ENCODE measurements at places on chromosomes 5 and 9.

DNA sequence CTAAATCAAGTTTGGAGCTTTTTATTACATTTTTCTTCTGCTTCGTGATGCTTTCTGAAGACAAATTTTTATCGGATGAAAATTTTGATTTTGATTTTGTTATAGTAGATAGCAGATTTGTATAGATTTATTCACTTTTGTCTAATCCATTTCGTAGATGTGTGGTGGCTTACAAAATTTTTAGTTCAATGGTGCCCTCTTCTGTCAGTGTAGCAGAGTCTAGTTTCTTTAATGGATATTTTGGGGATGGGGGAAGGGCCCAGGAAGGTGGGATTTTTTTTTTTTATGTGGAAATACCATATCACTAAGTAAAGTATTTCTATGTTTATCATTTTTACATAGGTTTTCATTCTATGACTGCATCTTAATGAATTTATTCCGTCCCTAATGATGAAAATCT, 259.9 kb upstream of the TARS1 start:
- DNase-seq = no peak

DNA sequence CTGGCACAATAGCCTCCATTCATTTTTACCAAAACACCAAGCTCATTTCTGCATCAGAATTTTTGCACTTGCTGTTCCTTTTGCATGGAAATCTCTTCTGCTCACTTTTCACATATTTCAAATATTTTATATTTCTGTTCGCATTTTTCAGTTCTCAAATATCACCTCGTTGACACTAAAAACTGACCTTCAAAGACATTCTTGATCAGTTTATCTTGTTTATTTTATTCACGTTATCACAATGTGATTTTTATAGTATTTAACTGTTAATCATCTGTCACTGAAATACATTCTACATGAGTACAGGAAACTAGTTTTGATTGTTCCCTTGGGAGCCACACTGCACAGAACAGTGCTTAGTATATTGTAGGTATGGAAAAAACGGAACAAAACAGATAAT, 29.6 kb downstream of the CDH10 start:
- no peak for DNase-seq

DNA sequence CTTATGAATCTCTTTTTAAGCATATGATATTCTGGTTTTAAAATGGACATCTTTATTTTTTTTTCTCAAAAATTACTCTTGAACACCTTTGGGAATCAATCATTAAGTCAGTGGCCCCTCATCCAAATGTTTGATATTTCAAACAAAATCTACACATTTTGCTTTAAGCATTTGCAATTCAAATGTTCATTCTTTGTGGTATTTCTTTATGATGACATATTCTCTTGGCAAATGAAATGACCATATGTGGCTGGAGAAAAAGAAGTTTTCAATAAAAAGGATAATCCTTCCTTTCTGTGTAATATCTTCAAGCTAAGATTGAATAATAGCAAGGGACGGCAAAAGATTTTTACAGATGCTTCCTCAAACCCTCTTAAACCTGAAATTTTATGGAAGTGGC, 420.8 kb downstream of the MTRR start:
- DNase-seq = no peak

DNA sequence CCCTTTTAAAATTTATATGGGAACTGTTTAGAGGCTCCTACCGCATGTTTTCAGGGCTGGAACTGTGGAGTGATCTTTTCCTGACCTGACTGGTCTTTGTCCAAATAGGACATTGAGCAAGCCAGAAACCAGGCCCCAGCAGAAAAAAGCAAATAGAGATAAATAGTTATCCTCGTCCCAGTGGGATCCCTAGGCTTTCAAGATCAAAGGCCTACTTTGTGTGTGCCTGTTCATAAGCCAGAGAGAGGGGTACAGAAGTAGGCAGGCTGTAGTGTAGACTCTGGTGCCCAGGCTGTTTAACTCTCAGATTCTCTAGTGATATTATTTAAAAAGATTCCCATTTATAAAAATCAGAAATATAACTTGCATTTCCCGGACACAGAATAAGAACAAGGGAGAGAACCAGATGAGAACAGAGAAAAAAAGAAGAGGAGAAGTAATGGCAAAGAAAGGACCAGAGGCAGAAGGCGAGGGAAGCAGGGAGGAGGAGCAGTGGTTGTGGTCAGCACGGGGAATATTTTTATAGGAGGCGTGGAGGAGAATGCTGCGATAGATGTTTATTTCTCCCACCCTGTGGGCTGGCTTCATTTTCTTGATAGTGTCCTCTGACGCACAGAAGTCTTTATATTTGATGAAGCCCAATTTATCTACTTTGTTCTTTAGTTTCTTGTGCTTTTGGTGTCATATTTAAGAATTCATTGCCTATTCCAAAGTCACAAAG, 101.2 kb downstream of the AOPEP start:
- DNase-seq = no peak

DNA sequence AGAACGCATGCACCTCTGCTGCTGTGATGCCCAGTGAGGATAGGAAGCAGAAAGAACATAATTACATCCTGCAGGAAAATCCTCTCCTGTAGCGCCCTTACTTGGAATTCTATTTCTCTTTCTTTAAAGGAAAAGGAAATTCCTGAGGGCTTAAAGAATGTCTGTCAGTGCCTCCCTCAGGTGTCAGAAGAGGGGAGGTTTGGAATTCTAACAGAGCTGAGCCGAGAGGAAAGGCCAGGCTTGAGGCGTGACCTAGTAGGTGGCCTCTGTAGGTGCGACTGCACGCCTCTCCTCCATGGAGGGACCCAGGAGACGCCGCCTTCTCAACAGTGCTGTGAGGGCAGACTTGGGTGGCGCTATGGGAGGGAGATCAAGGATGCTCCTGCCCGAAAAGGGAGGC, 55.9 kb upstream of the ERCC6L2 start:
- DNase-seq = no peak

DNA sequence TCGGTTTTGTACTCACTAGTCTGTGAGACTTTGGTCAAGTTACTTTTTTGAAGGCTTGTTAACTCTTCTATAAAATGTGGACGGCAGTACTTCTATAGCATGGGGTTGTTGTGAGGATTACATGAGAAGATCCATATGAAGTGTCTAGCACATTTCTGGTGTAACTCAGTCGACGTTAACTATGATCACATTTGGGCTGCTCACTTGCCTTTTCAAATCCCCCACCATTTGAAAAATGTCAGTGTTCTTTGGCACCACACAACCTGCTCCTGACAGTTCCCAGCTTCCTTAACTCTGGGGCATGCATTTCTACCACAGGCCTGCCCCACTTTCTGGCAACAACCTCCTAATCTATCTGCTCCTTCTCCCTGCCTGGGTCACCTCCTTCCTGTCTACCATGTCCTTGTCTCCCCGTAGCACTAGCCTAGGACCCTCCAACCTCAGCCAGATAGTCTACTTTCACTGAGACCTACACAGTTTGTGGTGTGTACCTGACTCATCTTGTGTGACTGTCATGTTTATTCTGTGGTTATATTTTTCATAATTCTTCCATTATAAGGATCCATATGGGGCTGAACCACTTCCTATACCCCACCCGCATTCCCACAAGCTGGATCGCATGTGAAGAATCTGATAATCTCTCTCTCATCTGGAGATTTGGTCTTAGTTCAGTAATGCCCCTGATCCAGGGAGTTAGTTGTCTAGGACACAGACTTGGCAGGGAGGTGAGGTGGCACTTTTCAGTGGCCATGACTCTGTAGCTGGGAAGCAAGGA, 30.2 kb upstream of the BASP1 start:
- no peak for DNase-seq

GRCh38 chr9:136289651-136290507, 14.0 kb downstream of the CCDC187 start:
- no peak for DNase-seq
